ENCODE measurements at places on chromosomes 2 and 18. TPM values are rescaled to one million over a fixed set of nuclear protein-coding genes. Genes with fewer than 3 reads are reported as not detected.

CHRND gene
- total RNA-seq = not detected

ECEL1 gene
- total RNA-seq = not detected

SLC9A4 gene
- not detected for total RNA-seq

KLHL30 gene
- total RNA-seq = 0.33 TPM

IL36G gene
- not detected for total RNA-seq

PTGR3 gene
- 43.3 TPM for total RNA-seq

TAF4B gene
- 3.6 TPM for total RNA-seq

ADD2 gene
- 0.36 TPM for total RNA-seq

KCNJ3 gene
- total RNA-seq = not detected

MYO7B gene
- not detected for total RNA-seq

CCDC93 gene
- 23.9 TPM for total RNA-seq

TGIF1 gene
- total RNA-seq = 106 TPM

CETN1 gene
- not detected for total RNA-seq

PAX8 gene
- total RNA-seq = 1.5 TPM

CNTNAP5 gene
- total RNA-seq = not detected

PSD4 gene
- 0.82 TPM for total RNA-seq

BOLL gene
- not detected for total RNA-seq
